Fibroblast of the conjunctiva (primary cell): ENCODE measurements at places on chromosomes 12 and 14.

DNA sequence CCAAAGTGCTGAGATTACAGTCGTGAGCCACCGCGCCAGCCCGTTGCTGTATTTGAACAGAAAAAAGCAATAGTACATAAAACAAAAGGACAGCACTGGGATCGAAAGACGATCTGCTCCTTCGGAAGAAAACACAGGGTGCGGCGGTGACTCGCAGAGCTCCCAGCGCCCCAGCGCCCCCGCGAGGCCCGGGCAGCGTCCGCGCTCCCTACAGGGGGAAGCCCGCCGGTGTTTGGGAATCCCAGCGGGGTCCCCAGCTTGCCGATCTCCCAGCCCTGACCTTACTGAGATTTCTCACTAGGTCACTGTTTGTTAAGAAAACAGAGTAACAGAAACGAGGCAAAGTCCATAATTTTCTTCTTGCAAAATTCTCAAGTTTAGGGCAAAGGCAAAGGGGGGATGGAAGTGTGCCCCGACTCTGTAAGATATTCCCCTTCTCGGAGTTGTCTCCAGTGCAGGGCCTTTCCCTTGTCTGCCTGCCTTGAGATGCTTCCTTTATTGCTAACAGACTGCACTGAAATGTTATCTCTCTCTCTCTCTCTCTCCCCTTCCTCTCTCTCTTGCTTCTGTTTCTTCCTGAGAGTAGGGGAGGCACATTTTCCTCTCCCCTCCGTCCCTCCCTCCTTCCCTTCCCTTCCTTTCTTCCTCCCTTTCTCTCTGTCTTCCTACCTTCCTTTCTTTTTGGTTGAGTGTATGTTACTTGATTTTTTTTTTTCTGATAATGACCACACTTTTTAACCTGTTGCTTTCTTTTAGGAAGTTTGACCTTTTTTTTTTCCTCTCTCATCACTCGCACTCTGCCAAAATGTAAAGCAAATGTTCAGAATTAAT lies 91.9 kb downstream of the TMEM30B start:
- DNase-seq: no peak

- DNase-seq: no peak
Observed at GRCh38 chr14:46051796-46052195, 599.8 kb downstream of the RPL10L start.

DNA sequence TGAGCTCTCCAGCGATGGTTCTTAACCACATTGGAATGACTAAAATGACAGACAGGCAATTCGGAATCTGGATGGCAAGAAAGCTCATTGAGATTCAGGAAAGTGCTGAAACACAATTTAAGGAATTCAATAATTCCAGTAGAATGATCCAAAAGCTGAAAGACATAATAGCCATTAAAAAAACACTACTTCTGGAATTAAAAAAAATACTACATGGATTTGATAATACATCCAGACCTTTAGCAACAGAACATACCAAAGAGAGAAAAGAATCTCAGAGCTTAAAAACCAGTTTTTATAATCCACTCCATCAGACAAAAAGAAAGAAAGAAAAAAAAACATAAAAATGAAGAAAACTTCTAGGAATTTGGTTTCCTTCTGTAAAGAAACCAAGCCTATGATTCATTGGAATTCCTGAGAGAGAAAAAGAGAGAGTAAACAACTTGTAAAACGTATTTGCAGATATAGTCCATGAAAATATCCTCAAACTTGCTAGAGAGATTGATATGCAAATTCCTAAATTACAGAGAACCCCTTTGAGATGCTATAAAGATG lies 52.8 kb downstream of the SLCO1B1 start:
- DNase-seq: no peak

GRCh38 chr14:72686832-72687231 lies 207.1 kb downstream of the DPF3 start:
- no peak for DNase-seq

DNA sequence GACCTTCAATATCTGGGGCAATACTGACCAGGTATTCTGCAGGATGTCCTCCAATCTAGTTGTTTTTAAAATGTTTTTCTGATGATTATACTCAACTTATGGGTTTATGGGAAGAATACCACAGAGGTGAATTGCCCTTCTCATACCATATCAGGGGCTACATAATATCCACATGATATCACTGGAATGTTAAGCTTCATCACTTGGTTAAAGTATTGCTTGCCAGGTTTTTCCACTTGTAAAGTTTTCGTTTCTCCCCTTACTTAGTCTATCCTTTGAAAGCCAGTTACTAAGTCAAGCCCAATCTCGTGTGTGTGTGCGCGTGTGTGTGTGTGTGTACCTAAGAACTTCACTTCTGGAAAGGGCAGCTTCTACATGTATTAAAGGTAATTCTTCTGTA lies 980.9 kb upstream of the FBXO33 start:
- no peak for DNase-seq

DNA sequence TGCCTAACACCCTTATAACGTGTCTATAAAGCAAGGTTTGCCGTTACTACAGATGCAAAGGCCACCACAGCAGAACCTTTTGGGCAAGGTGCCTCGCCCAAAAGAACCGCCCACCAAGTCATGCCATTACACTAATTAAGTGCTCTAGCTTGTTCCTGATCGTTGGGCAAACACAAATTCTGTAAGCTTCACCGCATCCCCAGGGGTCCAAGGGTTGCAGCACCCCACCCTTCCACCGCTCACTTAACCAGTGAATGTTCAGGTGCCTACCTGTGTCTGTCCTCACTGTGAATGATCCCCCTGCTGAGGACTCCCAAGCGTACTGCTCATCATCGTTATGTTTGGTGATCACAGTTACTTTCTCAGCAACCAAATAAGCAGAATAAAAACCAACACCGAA lies 1.4 kb downstream of the HSP90AA1 start:
- no peak for DNase-seq
